ENCODE measurements at places on chromosomes 2 and 18.

GRCh38 chr2:98027538-98027937 lies 31.8 kb upstream of the TMEM131 start:
- DNase-seq, result no peak

DNA sequence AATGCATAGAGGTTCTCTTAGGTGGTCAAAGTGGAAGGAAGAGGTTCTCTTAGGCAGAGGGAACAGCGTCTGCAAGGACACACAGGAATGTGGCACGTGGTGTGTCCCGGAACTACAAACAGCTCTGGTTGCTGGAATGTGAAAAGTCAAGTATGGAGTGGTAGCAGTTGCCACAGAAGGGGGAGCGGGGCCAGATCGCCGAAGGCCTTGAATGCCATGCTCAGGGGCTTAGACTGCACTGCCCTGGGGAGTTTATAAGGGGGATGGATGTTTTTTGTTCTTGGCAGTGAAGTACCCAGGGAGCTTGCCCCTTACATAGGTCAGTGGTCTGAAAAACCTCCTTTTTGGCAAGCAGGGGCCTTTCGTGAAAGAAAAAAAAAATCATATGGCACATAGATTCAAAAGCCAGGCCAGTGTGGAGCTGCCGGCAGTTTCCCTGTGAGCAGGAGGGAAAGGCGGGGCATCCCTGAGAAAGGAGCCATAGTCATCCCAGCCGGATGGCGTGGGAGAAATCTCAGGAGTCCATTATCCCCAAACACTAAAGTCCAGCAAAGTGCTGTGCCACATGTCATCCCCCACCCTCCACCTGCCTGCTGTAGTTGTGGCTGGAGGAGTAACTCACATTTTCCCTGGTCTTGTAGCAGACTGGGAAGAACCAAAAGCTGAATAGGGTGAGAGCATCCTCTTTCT lies 45.4 kb downstream of the GORASP2 start:
- DNase-seq, result peak; percentile 5

GRCh38 chr2:224410946-224411561 lies 9.1 kb upstream of the FAM124B start:
- peak; percentile 39 for DNase-seq

DNA sequence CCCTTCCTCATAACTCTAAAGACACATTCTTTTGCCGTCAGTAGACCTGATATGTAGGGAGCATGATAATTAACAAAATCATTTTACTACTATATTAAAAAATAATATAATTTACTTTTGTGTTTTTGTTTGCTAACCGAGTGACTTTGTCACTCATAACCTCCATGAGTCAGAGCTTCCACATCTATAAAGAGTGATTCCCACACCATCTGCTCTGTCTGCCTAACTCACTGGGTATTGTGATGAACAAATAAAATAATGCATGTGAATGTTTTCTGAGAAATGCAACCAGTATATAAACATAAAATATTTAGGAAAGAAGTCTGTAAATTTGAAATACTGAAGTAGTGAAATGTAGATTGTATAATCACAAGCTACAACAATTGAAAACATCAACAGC lies 123.4 kb upstream of the DSEL start:
- peak; percentile 7 for DNase-seq

GRCh38 chr2:227025510-227025909 lies 138.5 kb downstream of the COL4A4 start:
- no peak for DNase-seq

DNA sequence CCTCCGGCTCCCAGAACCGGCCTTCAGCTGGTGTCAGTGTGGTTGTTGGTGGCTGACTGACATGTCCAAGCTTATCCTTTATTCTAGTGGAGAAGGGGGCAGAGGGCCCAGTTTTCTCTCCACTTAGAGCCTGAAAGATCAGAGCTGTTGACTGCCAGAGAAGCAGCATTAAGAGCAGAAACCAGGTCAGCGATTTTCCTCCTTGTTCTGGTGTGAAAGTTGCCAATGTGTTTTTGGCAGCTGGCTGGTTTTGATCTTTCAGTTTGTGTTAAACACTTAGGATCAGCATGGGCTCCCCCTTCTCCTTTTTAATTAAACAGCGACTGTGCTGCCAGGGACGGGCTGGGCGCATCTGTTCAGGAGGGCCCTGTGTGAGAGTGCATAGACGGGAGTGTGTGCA lies 100.9 kb downstream of the ASAP2 start:
- no peak for DNase-seq

DNA sequence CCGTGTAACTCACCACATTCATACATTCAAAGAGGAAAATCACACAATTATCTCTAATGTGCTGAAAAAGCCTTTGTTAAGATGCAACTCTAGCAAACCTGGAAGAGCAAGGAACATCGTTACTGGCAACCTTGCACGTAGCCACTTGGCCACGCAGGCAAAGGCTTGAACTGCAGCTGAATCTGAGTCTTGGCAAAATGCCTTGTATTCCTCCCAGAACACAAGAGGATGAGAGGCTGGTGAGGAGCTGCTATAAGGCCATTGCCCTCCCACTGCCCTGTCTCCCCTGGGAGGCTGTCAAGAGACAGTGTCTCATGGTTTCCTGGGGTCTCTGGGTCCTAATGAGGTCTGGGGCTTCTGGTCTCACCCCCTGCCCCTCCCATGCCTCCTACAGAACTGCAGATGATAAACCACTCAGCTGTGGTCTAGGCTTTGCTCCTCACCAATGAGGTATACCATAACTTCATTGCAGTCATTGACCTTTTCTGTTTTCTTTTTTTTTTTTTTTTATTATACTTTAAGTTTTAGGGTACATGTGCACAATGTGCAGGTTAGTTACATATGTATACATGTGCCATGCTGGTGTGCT lies 141.4 kb downstream of the SPP2 start:
- DNase-seq, result peak; percentile 94

GRCh38 chr2:239388236-239389151 lies 12.3 kb downstream of the HDAC4 start:
- DNase-seq, result no peak

GRCh38 chr2:71101656-71102055 lies 28.4 kb downstream of the MCEE start:
- peak; percentile 88 for DNase-seq

DNA sequence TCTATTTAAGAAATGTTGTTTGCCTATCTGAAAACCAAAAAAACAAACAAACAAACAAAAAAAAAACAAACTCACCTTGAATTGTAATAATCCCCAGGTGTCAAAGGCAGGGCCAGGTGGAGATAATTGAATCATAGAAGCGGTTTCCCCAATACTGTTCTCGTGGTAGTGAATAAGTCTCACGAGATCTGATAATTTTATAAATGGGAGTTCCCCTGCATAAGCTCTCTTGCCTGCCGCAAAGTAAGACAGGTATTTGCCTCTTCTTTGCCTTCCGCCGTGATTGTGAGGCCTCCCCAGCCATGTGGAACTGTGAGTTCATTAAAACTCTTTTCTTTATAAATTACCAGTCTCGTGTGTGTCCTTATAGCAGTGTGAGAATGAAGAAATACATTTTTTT lies 1180.7 kb upstream of the CRIM1 start:
- no peak for DNase-seq

DNA sequence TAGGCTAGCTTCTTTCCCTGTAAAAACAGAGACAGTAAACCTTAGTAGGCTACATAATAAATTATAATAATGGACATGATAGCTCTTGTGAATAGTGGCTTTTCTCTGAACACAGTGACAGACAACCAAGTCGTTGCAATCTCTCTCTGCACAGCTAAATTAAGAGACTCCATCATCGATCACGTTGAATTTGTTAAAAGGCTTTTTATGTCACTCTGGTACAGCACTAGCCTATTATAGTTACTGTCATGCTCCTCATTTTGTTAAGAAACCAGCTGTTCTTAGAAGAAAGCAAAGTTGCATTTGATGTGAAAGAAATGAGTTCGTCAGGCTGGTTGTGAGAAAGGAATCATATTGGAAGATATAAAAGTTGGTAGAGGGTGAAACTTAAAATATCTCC lies 50.3 kb upstream of the ARHGAP28 start:
- no peak for DNase-seq

DNA sequence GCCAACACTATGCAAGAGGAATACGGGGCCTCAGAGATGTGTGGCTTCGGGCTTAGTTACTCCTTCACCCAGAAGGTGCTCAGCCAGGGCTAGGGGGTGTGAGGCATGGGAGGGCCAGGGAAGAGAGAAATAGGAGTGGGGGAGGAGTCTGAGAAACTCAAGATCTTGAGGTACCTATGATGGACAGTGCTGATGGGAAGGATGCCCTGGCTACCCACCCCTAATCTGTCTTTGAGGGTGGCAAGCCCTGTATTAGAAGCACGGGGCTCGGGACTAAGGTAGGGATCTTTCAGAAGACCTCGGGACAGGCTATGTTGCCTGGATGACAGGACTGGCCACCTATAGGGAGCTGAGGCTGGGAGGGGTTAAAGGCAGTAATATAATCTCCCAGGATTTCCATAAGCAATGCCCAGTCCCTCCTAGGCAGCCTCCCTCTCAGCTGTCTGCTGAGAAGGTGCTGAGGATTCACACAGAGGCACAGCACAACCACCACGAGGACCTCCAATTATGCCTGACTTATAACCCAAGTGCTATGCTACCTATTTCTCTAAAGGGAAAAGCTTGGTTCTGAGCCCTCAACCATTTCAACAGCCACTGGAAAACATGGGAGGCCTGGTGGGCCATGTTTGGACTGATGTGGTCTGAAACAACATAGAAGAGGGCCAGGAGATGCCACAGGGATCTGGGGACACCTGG lies 23.3 kb downstream of the MTHFD2 start:
- no peak for DNase-seq

GRCh38 chr2:160425434-160426151 lies 68.0 kb downstream of the RBMS1 start:
- peak; percentile 42 for DNase-seq

GRCh38 chr2:118665784-118666529 lies 181.5 kb downstream of the EN1 start:
- peak; percentile 22 for DNase-seq

- no peak for DNase-seq
These were observed 54.8 kb downstream of the TMEM200C start for GRCh38 chr18:5840547-5840946.

DNA sequence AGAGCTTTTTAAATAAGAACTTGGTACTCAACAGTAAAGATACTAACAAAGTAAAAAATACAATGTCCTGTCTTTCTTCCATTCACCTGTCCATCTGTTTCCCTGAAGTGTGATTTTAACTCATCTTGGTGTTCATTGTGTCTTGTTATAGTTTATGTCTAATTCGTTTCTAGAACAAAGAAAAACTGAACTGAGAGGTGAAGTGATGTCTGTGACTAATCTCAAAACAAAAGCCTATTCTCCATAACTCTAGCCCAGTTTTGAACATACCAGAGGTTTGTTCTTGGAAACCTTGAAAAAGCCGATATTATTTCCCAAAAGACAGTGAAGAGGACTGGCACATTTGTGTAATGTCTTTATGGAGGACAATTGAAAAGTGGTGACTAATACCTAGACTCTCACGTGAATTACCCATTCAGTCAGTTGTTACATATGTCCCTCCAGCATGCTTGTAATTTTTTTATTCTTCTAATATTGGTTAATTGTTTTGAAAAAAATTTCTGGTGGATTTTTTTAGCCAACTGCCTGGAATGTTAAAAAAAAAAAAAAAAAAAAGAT lies 725.8 kb downstream of the SATB2 start:
- DNase-seq, result peak; percentile 3

DNA sequence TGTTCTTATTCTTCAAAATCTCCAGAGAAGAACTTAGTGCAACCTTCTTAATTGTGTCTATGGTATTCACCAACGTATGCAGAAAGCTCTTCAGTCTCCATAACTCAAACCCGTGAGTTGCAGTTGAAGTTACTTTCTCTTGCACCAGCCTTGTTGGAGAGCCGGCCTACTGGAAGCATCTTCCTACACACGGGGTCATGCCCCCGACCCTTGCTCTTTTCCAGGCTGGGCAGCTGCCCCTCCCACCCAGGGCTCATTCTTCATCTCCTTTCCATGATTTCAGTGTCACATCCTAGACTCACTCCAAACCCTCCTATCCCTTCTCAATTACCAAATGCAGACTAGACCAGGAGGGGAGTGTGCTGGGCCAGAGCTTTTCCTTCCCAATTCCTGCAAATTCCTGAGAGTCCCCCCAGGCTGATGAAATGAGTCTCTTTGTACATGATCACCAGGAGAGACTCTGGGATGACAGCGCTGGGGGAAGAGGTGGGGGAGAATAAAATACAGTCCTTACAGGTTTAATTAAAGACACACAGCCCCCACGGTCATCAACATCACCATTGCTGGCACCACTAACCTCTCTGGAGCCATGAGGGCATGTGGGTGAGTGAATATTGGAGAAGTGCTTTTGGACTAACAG lies 75.3 kb downstream of the COLEC12 start:
- no peak for DNase-seq

- no peak for DNase-seq
These were observed 246.0 kb upstream of the CXCR4 start for GRCh38 chr2:136363900-136364299.

GRCh38 chr2:31312898-31313297 lies 78.9 kb downstream of the EHD3 start:
- DNase-seq, result peak; percentile 43

GRCh38 chr2:213958086-213958485 lies 452.8 kb upstream of the VWC2L start:
- no peak for DNase-seq

GRCh38 chr2:10097352-10098148 lies 17.3 kb upstream of the CYS1 start:
- peak; percentile 61 for DNase-seq

GRCh38 chr2:217282531-217282930 lies 422.7 kb upstream of the TNP1 start:
- peak; percentile 72 for DNase-seq

DNA sequence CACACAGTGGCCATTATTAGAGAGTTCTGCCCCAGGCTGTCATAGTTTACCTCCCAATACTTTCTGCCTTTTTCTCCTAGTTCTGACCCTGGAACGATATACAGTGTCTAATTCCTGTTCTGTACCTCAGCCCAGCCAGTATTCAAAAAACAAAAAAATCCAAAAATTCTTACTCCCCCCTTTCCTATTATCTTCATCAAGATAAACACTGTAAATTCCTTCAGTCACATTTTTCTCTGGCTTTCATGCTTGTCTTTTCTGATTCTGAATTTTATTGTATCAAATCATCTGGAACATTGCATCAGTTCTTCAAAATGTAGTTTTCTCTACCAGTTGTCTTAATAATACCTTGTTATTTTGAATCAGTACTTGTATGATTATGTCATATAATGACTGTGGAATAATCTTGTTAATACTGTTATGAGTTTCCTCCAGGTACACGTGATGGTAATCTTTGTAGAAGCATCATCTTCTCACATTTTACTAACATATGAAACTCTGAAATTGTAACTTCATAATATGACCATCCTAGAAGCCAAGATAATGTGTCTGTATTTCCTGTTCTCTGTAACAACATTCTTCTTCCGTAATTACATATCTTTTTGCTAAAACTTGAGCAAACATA lies 79.0 kb upstream of the NOSTRIN start:
- DNase-seq, result no peak

All from M059J (cell line).